ENCODE measurements at places on chromosomes 12 and 14.

GRCh38 chr12:110079477-110080400 is 31.4 kb upstream of the C12orf76 start:
- DNase-seq: peak; percentile 55

GRCh38 chr14:93049315-93049714 is 66.4 kb downstream of the ITPK1 start:
- DNase-seq: no peak

DNA sequence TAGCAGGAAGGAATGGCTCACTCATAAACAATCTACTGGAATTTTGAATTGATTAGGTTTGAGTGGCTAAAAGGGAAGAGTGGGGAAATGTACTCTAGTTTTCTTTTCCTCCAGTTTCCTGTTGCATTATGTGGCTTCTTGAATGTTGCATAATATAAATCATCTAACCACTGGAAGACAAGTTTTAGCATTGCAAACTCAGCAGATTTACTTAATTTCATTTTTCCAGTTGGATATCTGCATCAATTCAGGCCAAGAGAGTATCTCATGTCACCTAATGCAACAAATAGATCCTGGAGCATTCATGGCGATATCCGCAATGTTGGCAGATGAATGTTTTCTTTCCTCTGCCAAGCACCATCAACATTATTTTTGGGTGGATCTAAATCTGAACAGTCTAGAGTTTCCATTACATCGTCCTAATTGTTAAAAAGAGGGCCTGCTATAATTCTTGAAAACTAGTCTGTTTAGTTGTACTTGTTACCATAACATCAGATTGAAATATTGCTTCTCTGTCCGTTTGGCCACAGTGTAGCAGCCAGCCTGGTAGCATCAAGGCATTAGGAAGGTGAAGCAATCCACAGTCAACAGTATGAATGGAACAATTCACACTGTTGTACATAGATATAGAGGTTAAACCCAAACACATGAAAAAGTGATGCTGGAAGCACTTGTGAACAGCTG is 544.2 kb downstream of the ETNK1 start:
- DNase-seq: no peak

GRCh38 chr12:78490861-78491260 is 373.7 kb upstream of the SYT1 start:
- no peak for DNase-seq

DNA sequence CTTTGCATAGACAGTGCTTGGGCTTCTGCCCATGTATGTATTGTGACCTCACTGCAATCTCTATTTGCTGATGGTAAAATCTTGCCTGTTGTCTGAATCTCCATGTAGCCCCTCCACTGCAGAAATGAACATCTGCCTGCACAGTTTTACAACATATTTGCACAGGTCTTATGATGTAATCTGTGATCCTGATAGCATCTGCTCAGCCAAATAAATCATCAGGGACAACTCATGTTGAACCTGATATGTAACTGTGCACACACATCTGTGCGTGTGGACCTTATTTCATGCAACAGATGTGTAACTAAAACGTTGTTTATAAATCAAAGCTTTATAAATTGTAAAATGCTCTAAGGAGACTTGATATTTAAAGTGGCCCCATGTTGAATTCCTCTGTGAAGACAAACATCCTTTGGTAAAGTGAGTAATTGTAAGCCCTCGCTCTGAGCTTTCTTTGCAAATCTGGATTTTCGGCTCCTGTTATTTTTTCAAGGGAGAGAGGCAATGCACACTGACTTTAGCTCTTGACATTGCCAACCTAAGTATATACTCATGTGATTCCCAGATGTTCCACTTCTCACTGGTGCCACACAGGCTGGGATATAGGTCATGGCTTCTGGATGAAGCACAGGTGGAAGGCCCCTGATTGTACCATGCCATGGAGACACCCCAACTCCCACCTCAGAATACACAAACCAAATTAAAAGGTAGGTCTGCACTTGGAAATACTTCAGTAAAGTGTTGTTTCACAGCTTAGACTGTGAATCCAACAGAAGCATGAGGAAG is 371.3 kb downstream of the GRIN2B start:
- no peak for DNase-seq

- no peak for DNase-seq
These were observed 281.1 kb downstream of the AACS start for GRCh38 chr12:125346362-125346761.

DNA sequence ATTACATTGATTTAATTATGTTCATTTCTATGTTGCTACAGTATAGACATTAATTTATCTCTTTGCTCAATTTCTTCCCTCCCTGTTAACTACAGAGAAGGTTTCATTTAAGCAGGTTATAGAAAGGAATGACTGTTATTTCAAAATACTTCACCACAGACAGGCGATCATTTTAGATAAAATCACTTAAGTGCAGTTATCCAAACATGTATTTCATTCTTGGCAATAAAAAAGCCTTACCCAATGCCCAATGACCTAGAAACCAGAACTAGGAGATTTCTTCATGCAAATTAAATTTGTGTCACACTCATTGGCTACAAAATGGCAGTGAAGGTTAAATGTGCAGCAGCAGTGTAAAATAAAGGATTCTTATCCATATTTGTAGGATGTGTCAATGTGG is 266.4 kb downstream of the KCNH5 start:
- DNase-seq: no peak

GRCh38 chr12:56699020-56699661 is 11.1 kb upstream of the PTGES3 start:
- no peak for DNase-seq

DNA sequence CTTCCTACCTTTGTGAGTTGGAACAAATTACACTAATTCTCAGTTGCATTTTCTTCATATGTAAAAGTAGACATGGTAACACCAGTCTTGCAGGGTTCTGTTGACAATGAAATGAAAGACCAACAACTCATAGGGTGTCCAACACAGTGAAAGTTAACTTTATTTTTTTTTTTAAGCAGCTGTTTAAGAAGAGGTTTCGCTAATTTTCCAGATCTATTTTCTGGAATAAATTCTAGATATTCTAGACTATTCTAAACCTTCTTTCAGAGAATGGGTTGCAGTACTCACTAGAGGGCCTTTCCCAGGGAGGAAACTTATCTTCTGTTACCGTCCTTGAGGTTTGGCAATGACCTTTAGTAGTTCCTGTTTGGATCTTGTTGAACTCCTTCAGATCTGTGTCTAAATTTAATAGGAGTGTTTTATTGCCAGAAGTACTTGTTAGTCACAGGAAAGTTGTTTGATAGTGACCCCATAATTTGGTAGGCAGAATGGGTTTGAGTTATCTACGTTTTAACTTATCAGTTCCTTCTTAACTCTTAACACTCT is 2.8 kb upstream of the ART4 start:
- no peak for DNase-seq

DNA sequence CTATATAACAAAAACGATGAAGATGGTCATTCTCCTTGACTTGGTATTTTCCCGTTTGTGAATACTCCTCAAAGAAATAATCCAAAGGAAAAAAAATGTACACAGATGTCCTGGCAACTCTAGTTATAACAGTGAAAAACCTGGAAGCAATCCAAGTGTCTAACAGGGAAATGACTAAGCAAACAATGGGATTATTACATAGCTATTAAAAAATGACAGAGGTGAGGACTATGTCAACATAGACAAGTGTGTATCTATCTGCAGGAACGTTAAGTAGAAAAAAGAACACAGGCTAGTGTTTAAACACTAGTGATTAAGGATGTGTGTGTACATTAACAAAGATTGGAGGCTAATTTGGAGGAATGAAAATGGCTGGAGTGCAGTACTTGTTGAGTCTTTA is 5.9 kb upstream of the APOLD1 start:
- DNase-seq: no peak

DNA sequence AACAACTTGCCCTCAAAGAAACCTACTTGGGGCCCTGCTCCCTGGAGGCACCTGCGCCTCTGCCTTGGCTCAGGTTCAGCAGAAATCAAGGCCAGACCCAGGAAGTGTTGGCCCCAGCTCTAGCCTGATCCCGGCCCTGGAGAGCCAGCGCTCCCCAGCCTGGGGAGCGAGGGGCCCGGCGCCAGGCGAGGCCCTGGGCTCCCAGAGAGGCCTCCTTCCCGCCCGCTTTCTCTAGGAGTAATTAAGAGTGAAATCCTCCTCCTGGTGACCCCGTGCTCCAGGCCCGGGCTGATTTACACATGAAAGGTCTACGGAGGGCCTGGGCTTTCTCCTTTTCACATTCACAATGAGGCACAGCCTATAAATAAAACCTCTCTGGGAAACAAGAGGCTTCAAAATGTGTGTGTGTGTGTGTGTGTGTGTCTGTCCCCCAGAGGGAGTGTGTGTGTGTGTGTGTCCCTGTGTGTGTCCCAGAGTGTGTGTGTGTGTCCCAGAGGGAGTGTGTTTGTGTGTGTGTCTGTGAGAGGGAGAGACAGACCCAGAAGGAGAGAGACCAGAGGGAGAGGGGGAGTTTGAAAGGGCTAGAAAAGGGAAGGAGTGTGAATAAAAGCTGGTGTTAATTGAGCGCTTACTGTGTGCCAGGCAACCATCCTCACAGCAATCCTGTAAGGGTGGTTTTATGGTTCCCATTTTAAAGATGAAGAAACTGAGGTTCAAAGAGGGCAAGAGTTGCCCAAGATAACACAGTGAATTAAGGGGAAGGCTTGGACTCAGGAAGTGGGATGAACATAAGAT is 23.8 kb upstream of the COX6A1 start:
- no peak for DNase-seq
